Left kidney (tissue), 8 donors: ENCODE measurements at places on chromosomes 2 and 18. TPM values are rescaled to one million over a fixed set of nuclear protein-coding genes. Genes with fewer than 3 reads are reported as not detected.

- no peak for DNase-seq
These were observed 20.0 kb downstream of the TMEM247 start for GRCh38 chr2:46499392-46499785.

GRCh38 chr2:16978301-16978700 is 312.7 kb upstream of the CYRIA start:
- DNase-seq, result peak; percentile 53

DNA sequence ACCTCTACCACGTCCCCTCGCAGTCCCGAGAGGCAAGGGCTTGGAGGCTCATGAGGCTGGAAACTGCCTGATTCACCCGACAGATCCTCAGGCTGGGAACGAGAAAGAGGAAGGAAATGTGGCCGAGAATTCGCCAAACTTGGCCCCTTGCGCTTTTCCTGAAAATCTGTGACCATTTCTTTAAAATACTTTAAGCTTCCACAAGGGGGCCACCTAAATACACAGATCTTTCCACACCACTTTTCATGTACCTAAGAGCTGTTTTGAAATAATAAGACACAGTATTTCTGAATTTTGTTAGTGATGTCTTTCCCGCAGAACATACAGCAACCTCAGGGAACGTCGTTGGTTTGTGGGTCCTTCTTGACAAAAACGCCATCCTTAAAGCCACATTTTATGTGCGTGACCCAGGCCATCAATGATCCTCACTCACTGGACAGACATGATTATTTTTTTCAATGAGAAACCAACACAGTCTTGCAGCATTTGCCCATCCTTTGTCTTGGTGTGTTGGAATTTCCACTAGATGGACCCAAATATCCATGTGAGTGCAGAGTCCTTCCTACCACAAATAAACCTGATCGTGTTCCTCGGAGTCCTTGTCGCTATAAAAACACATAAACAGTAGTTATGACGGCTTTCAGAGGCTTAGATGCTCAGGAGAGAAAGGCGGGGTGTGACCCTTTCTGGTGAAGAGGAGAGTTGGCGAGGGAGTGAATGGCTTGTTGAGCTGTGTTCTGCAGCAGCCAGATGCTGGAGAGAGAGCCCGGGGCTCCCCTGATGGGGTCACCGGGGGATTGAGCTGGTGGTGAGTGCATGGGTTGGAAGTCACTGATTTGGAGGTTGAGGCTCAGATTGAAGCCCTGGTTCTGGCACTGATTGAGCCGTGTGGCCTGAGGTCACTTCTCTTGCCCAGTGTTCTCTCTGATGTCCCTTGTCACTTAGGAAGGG is 25.0 kb downstream of the DCDC2C start:
- DNase-seq, result peak; percentile 76

The MYOM1 gene
- 8.3 TPM for polyA plus RNA-seq

GRCh38 chr18:48646976-48647375 is 108.1 kb downstream of the CTIF start:
- DNase-seq, result no peak
